ENCODE measurements at places on chromosomes 1 and 21. TPM values are rescaled to one million over a fixed set of nuclear protein-coding genes. Genes with fewer than 3 reads are reported as not detected.

CRYAA gene
- polyA plus RNA-seq, result not detected

DNA sequence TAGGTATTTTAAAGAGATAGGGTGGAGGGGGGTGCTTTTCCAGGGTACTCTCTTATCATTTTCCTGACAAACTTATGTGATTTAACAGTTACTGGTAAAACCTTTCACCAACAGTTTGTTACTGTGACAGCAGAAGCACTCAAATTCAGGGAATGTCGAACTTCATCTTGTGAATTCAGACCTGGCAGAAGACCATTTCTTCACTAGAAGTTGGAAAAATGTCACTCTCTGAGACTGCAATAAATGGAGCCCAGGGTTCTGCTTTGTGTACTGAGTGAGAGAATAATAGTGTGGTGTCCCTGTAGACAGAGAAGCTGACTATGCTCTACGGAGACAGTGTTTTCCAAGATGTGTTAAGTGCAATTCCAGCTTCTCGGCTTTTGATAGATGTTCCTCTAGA is 200.2 kb downstream of the ST6GALNAC3 start:
- no peak for DNase-seq

DNA sequence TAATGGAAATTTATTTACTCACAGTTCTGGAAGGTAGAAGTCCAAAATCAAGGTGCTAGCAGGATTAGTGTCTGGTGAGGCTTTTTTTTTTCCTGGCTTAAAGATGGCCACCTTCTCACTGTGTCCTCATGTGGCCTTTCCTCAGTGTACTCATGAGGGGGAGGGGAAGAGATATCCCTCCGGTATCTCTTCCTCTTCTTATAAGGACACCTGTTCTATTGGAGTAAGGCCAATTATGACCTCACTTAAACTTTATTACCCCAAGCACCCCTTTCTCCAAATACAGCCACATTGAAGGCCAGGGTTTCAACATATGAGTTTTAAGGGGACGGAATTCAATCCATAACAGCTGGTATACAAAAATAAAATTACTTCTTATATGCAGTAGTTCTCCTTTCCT is 203.7 kb upstream of the C1orf87 start:
- DNase-seq, result no peak

RGS16 gene
- polyA plus RNA-seq, result 1.0 TPM

DNA sequence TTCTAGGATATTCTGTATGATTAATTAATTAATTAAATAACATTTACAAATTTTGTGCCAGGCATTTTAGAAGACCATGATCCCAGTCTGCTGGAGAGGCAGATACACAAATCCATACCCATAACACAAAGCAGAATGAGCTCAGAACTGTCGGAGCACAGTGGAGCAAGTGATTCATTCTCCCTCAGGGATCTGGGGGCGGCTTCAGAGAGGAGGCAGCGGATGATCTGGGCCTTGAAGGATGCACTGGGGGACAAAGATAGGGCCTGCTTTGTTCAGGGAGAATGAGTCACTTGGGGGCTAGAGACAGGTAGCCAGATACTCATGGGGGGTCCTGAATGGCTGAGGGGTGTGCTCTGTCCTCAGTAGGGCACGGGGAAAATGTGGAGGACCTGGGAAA is 50.9 kb upstream of the TRABD2B start:
- no peak for DNase-seq

RNF220 gene
- 97.9 TPM for polyA plus RNA-seq

- no peak for DNase-seq
Measured at GRCh38 chr1:52032785-52033131, 852 bp downstream of the KTI12 start.

GRCh38 chr1:152348447-152348846 is 11.4 kb downstream of the FLG2 start:
- no peak for DNase-seq

DNA sequence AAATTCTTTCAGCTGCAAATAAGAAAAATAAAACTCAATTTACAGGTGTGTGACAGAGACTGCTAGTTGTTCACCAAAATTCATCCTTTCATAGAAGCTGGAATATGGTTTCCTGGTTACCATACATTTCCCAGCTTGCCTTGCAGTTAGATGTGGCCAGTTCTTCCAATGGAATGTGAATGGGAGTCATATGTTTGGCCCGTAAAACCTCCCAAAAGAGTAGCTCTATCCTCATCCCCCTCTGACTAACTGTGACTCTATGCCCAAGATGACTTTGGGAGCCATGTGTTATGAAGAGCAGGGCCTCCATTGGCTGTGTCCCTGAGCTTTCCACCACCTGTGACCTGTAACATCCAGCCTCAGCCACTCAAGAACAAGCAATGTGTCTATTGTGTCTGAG is 90.6 kb upstream of the NGF start:
- no peak for DNase-seq

PROK1 gene
- polyA plus RNA-seq, result not detected

RNF186 gene
- polyA plus RNA-seq, result 0.27 TPM

DNA sequence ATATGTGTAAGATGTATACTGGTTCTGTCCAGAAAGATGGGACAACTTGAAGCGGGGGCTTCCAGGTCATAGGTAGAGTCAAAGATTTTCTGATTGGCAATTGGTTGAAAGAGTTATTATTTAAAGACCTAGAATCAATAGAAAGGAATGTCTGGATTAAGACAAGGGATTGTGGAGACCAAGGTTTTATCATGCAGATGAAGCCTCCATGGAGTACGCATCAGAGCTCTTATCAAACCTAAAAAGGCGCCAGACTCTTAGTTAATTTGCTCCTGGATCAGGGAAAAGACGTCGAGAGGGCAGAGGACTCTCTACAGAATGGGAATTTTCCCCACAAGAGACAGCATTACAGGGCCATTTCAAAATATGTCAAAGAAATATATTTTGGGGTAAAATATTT is 23.7 kb upstream of the ETV3 start:
- no peak for DNase-seq

C1orf226 gene
- polyA plus RNA-seq, result 18.0 TPM

- no peak for DNase-seq
Measured at GRCh38 chr1:213103377-213104306, 52.6 kb downstream of the RPS6KC1 start.

DNA sequence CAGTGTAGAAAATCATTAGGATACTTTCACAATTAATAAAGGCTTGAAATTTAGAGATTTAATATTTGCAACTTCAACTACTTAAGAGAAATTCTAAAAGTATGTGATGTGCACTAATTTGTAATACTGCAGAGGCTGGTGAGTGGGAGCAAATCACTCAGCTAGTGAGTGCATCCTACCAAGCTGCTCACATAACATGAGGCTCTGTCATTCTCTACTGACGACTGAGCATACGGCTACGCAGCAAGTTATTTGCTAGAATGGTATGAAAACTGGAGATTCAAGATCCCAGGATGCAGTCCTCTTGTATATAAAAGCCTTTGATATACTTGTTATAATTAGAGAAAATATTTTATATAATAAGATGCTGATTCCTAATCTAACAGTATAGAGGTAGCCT is 90.1 kb downstream of the ATP1B1 start:
- DNase-seq, result no peak

GRCh38 chr1:192430644-192431043 is 113.9 kb downstream of the RGS21 start:
- DNase-seq, result no peak

TFF2 gene
- not detected for polyA plus RNA-seq

- no peak for DNase-seq
Measured at GRCh38 chr1:156111355-156111962, 3.1 kb upstream of the LMNA start.

DNA sequence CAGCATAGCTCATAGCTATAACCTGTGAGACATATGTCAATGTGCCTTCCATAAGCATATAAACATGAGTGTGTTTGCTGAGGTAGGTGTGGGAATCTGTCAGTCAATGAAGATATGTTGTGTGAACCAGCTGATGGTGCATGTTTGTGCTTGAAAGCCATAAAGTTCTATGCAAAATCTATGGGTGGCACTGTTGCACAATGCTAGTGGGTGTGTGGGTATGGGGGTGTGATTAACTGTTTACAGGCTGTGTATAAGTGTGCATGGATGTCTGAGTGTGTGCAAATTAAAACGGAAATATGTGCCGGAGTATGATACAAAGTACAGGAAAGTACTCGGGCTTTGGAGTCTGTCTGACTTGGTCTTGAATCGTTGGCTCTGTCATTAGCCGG is 1.0 kb upstream of the ATP2B4 start:
- DNase-seq, result no peak

DNA sequence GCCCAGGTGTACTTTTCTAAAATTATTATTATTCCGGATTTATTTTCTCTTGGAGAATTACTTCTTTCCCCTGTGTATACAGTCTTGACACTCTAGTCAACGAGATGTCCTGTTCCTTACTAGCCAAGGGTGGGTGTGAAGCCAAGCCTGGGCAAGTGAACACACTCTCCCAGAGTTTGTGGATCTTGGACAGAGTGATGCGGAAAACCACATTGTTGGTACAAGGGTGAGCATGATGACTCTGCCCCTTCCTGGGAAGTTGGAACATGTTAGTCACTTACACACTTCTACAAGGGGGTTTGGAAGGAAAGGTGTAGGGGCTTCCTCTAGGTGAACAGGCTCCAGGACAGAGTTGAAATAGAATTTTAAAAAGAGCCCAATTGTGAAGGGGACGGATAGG is 20.0 kb upstream of the RD3 start:
- no peak for DNase-seq

All from renal pelvis (tissue), 12 donors.